Natural killer cell treated with Interleukin-12 subunit alpha and Interleukin-12 subunit beta and Interleukin-15 and Interleukin-18, amount 100 ng/mL, for 72 hours (primary cell): ENCODE measurements at places on chromosomes 11 and 22.
A peak's percentile ranks its signal among the peaks of the same experiment; 100 is the strongest.

DNA sequence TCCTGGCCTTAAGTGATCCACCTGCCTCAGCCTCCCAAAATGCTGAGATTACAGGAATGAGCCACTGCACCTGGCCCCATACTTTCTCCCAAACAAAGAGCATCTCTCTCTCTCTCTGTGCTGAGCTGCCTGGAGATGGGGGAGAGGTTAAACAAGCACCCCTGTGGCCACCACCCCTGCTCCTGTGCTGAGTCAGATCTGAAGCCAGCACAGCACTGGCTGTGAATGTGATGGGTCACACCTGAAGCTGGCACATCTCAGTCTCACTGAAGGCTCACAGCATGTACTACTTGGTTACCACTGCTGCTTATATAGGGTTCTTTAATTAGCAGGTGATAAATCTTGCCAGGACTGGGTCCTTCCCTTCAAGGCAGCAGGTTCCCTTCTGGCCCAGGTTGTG, 10.8 kb upstream of the WEE1 start:
- no peak for DNase-seq

GRCh38 chr22:46180370-46181137, 30.2 kb downstream of the PPARA start:
- no peak for DNase-seq

GRCh38 chr22:46007003-46007847, 30.3 kb upstream of the WNT7B start:
- DNase-seq, result no peak

DNA sequence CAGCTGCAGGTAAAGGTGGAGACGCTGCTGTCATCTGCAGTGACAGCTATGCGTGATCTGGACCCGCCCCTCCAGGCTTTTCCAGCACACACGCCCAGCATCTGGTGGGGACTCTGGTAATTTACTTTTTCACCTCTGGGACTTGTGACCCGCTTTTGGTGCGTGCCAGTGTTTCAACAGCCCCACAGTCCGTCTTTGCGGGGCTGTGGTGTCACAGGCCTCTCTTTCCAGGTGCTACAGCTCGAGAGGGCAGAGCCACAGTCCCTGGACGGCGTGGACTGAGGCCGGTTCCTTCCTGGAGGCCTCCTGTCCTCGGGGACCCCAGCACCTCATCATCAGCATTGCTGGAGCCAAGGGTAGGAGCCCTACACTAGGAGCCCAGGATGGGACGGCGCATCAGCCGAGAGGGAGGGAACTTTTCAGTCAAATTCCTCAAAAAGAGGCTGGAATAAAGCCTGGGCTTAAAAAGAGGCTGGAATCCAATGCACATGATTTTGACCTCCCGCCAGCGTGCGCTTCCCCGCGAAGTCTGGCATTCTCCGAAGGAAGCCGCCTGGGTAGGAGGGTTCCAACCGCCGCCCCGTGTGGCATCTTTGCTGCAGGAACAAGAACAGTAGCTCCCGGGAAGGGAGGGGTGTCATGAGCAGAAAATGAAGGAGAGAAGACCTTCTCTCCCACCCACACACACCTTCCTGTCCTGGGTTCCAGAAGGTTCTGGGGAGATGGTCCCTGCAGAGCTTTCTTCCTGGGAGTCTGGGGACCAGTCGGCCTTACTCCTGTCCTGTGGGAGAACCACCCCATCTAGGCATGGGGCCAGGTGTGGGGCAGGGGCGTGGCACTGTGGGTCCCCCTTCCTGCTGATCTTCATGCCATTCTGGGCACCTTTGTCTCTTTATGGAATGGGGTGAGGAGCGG, 25.7 kb upstream of the KRTAP5-7 start:
- no peak for DNase-seq

DNA sequence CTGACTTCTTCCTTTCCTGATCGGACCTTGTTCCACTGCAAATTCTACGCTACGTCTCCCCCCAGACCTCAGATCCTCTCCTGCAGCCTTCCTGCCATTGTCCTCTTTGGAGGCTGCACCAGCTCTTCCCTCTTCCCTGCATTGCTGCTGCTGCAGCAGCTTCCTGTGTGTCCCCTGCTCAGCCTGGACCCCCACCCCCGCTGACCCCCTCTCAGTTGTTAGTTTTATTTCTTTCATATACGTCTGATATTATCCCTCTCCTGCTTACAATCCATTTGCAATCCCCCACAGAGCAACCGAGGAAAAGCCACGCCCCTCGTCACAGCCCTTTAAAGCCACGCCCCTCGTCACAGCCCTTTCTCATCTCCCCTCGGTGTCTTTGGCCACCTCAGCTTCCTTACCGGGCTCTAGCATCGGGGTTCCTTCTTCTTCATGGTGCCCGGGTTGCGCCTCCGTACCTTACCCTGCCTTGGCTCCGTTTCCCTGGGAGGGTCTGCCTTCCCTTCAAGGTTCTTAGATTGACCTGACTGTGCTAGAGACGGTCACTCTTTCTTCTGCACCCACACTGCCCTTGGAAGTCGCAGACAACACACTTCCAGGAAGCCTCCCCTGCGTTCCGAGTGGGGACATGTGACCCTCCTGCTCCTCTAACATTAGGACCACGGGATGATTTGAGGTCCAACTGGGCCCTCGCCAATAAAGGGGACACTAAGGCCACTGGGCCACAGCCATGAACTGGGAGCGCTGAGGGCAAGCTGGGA, 4.8 kb downstream of the MRGPRG start:
- peak; percentile 31 for DNase-seq

- DNase-seq, result no peak
Observed at GRCh38 chr11:23473782-23474181, 613.5 kb upstream of the CCDC179 start.

DNA sequence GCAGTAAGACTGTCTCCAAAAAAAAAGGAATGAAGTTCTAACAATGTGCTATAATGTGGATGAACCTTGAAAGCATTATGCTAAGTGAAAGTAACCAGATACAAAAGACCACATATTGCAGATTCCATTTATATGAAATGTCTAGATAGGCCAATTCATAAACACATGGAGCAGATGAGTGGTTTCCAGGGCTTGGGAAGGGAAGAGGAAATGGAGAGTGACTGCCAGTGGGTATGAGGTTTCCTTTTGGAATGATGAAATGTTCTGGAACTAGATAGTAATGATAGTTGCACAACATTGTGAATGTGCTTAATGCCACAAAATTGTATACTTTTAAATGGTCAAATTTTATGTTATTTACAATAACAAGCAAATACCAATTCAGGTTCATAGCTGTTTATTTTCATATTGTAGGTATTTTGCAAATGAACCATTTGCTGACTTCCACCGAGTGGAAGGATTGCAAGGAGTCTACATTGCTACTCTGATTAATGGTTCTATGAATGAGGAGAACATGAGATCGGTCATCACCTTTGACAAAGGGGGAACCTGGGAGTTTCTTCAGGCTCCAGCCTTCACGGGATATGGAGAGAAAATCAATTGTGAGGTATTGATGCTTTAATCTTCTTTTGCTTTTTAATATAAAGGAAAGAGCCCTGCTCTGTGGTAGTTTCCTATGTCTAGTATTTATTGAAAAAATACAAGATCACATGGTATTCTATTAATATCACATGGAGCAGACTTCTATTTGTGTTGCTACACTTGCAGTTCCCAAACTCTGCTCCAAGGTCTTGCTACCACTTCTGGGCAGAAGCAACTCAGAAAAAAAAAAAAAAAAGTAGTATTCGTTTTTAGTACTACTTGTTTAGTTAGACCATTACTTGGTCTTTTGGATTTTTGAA, 67.7 kb upstream of the SORL1-AS1 start:
- no peak for DNase-seq

DNA sequence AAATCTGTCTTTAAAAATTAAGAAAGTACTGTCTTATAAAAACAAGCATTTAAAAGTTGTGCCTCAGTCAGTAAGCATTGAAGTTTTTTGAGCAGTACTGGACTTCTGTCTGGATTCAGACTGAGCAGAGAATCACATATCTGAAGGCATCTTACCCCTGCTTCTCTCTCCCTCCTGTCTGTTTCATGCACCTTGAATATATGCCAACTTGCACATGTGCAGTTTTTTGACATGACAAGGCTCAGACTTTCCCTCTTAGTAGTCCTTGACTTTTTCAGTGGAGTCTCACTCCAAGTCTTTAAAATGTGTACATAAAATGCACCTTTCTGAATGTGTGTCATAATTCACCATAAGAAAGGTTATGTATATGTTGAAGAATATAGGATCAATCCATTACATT, 19.8 kb downstream of the SPECC1L start:
- DNase-seq, result no peak

DNA sequence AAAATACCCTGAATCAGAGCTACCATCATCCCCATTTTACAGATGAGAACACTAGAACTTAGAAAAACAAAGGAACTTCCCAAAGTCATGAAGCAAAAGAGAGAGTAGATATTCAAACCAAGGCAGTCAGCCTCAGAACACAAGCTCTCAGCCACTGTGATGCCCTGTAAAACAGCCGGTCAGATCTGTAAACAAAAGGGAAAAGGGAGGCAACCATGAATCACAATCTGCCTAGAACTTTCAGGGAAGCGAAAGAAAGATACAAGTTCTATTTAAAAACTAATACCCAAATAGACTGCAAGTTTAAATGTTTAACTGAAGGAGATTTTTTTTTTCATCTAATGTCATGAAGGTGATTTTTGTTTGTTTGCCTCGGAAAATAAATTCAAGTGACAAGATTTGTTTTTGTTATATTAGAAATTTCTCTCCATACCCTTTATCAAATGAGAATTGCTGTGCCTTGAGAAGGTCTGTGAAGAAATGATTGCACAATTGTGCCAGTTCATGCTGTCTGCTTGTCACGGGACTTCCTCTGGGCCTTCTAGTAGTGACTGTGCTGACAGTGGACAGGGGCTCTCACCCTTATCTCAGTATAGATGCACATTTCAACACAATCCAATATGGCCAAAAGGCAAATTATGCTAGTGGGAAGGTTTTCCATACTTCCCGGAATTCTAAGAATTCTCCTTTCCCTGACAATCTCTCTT, 11.7 kb downstream of the SAA1 start:
- no peak for DNase-seq

DNA sequence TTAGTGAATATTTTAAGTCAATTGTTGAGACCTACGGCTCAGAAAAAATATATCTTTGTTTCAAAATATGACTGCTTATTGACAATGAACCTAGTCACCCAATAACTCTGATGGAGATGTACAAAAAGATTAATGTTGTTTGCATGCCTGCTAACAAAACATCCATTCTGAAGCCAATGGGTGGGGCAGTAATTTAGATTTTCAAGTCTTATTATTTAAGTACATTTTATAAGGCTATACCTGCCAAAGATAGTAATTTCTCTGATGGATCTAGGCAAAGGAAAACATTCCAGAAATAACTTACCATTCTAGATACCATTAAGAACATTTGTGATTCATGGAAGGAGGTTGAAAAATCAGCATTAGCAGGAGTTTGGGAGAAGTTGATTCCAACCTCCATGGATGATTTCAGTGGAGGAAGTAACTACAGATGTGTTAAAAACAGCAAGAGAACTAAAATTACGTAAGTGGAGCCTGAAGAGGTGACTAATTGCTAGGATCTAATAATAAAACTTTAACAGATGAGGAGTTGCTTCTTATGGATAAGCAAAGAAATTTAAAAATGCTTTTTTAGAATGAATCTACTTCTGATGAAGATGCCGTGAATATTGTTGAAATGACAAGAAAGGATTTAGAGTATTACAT, 26.4 kb upstream of the OR8D2 start:
- DNase-seq, result no peak

DNA sequence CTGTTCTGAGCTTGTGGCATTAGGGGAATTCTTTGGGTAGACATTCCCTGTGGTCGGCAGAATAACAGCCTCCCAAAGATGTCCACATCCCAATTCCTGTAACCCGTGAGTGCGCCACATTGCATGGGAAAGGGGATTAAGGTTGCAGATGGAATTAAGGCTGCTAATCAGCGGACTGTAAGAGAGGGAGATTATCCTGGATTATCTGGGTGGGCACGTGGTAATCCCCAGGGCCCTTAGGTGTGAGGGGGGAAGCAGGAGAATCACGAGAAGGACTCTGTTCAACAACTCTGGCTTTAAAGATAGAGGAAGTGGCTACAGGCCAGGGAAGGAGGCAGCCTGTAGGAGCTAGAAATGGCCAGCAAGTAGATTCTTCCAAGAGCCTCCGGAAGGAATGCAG, 16.0 kb downstream of the CACNG2 start:
- DNase-seq, result no peak

DNA sequence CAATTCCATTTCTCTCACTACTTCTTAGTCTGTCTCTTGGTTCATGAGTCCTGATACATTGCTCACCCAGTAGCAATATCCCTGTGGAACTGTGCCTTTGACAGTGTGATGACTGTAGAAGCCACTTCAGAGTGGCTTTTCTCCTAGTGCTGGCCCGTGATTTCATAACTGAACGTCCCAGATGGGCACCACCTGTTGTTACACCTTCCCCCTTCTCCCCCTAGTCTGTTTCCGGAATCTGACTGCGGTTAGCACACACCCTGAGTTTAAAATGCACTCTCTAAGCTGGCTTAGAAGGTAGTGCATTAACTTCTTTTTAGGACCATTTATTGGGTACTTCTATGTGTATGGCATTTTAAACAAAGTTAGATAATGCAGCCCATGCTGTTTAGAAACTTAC, 83.0 kb downstream of the ALX4 start:
- DNase-seq, result no peak

- DNase-seq, result no peak
Observed at GRCh38 chr11:72932132-72932570, 117.9 kb downstream of the ATG16L2 start.

DNA sequence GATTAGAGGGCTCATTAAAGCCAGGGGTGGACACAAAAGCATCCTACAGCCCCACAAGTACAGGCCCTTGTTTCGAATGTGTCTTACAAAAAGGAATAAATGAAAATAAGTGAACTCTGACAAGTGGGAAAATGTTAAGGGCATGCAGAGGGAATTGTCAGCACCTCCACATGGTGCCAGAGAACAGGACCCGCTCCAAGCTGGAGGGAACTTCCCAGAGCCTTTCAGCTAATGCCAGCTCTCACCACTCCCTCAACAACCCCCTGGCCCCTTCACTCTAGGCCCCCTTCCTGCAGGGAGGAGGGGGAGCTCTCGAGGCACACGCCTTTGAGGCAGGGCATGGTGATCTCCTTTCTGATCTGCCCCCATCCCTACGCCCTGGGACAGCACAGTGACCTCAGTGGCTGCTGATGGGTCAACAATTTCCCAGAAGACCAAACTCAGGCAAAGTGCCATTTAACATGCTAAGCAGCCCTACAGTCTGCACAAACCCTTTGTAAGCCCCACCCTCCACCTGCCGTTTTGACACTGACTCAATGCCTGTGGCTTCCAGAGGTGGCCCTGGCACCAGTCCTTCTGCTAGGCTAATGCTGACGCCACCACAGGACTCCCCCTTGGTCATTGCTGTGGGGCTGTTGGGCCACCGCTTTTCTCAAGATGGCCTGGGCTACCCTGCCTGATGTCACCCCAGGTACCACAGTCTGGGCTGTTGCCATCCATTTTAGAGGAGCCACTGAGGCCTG, 12.5 kb upstream of the CHST1 start:
- DNase-seq, result no peak
